Epithelial cell of alveolus of lung (primary cell): ENCODE measurements at places on chromosomes 2 and 18. TPM values are rescaled to one million over a fixed set of nuclear protein-coding genes. Genes with fewer than 3 reads are reported as not detected.

LHCGR gene
- 0.39 TPM in 1 of 2 replicates, not detected in the other for total RNA-seq

SNORC gene
- 0.26 and 6.8 TPM in 2 replicates for total RNA-seq

IL1RL2 gene
- total RNA-seq, result 0.52 and 0.88 TPM in 2 replicates

MROH2A gene
- total RNA-seq, result not detected in 2 replicates

PROKR1 gene
- 0.08 and 0.13 TPM in 2 replicates for total RNA-seq

OSR1 gene
- 8.4 and 18.8 TPM in 2 replicates for total RNA-seq

GATA6 gene
- 27.4 and 38.5 TPM in 2 replicates for total RNA-seq

ZAP70 gene
- not detected in 2 replicates for total RNA-seq

DYSF gene
- total RNA-seq, result 1.4 and 4.3 TPM in 2 replicates

WDR33 gene
- total RNA-seq, result 16.3 and 26.9 TPM in 2 replicates

DSC2 gene
- total RNA-seq, result 0.96 and 1.7 TPM in 2 replicates

IL36RN gene
- not detected in 2 replicates for total RNA-seq

GPBAR1 gene
- total RNA-seq, result 0.26 and 0.88 TPM in 2 replicates

ZNF396 gene
- total RNA-seq, result 0.78 and 1.4 TPM in 2 replicates

SERPINB12 gene
- total RNA-seq, result not detected in 2 replicates

INO80B gene
- 15.9 and 23.9 TPM in 2 replicates for total RNA-seq

AMER3 gene
- not detected in 2 replicates for total RNA-seq

HAAO gene
- 2.7 and 7.3 TPM in 2 replicates for total RNA-seq

CNTNAP5 gene
- total RNA-seq, result not detected in 2 replicates

LAMA3 gene
- 2.6 and 18.1 TPM in 2 replicates for total RNA-seq

DIS3L2 gene
- 14.6 and 16.6 TPM in 2 replicates for total RNA-seq
